ENCODE measurements at places on chromosomes 7 and 10.

GRCh38 chr10:31723106-31723750, 205.4 kb downstream of the ARHGAP12 start:
- no peak for DNase-seq

GRCh38 chr10:95355301-95355700, 64.5 kb upstream of the PDLIM1 start:
- no peak for DNase-seq

- DNase-seq: no peak
These were observed 87.8 kb downstream of the ZRANB1 start for GRCh38 chr10:125029584-125030242.

DNA sequence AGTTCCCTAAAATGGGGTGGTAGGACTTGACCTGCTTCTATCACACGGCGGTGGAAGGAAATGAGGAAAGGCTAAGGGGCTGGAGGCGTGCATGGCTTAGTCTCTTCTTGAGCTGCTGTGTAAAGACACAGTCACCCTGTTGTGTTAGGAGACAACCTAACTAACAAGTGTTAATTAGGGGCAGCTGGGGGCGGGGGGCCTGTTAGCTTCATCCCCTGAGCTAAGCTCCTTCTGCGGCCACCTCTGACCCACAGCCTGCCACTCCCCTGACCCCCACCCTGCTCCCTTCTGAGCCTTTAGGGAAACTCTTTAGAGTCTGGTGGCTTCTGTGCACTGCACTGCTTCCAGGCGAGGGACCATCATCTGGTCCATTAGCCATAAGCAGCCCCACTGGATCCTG, 28.0 kb downstream of the COL17A1 start:
- DNase-seq: no peak

GRCh38 chr7:64869121-64869725, 33.9 kb upstream of the ZNF273 start:
- DNase-seq: no peak

All from stimulated activated CD8-positive, alpha-beta memory T cell treated with anti-CD3 and anti-CD28 coated beads, Interleukin-7, amount 100 ng/mL, for 4 hours (primary cell).